ENCODE measurements at places on chromosomes 4 and X.

- DNase-seq = no peak
Measured at GRCh38 chr4:147944249-147944648, 212.4 kb downstream of the ARHGAP10 start.

DNA sequence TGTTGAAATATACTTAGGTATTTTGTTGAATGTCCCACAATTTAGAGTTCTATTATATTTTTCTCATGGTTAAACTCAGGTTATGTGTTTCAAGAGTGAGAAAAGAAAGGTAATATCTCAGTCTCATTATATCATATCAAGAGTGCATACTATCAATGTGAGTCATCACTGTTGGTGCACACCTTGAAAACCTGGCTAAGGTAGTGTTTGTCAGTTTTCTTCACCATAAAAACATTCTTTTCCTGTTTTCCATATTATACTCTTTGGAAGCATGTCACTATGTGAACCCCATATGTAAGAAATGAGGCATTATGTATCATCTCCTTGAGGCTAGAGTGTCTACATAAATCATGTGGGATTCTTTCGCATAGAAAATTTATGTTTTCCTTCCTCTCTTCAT, 307.6 kb upstream of the CTSO start:
- DNase-seq = no peak

- peak; percentile 44 for DNase-seq
Measured at GRCh38 chrX:68648960-68649359, 1.5 kb downstream of the STARD8 start.

GRCh38 chrX:2502120-2502667, 1.4 kb upstream of the DHRSX start:
- no peak for DNase-seq

DNA sequence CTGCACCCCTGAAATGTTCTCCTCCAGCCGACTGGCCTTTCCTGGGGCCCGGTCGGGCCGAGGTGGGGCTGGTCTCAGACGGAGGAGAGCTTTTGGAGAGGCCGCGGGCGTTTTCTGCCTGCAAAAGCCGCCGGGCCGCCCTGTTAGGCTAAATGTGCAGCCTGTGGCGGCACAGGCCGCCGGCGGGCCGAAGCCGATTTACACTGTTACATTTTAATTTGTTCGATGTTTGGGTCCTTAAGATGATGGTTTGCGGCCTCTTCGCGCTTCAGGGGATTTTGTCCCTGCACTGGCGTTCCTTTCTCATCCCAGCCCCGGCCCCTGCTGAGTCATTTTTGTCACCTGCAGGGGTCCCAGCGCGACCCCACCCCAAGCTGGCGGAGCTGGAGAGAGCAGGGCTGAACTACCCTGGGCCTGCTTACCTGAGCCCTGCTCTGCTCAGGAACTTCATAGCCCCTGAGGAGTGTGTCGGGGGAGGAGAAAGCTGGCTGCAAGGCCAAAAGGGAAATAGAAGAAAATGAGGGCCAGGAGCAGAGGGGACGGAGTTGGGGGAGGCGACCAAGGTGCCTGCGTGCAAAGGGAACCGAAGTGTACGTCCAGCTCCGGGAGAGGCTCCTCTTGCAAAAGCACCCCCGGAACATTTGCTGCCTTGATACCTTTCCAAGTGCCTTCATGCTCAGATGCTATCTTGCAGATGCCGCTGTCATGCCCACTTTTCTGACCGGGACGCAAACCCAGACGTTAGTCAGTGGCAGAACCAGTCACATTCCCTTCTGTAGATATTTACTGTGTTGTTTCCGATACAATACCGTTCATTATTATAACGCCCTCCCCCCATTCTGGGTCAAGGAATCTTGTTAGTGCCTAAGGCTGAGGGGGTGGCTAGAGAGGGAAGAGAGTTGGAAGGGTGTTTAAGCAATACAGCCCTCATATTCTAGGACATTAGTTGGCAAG, 977 bp upstream of the RBBP7 start:
- no peak for DNase-seq

DNA sequence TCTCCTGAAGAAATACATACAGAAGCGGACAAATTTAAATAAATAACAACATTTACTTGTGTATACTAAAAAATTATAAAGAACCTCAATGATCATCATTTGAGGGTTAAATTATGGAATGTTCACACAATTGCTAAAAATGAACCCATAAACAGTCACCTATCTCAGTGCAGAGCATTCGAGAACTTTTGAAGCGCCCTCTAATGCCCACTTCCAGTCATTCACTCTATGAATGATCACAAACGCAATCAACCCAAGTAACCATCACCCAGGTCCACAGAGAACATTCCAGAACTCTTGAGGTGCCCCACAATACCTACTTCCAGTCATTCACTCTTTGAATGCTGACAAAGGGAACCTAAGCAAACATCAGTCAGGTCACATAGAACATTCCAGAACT, 103.5 kb upstream of the PLAC1 start:
- DNase-seq = no peak

- DNase-seq = no peak
Measured at GRCh38 chr4:118077767-118078105, 43.5 kb downstream of the NDST3 start.

DNA sequence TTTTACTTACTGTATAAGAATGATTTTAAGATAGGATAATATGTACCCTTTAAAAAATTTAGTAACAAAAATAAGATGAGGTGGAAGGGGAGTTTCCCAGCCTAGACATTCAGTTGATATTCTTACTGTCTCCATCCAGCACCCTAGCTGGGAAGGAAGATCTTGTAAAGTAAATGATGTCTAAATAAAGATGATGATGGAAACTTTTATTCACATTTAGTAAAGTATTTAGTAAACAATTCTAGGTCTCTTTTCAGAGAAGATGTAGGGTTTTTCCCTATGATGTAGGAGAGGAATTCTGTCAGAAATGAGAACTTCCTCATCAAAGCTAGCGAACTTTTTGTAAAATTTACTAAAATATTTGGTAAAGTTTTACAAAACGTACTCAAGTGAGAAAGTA, 136.8 kb downstream of the RAPGEF2 start:
- no peak for DNase-seq

Measured in fibroblast of upper back skin (primary cell).